ENCODE measurements at places on chromosomes 1 and 21.
A peak's percentile ranks its signal among the peaks of the same experiment; 100 is the strongest.

DNA sequence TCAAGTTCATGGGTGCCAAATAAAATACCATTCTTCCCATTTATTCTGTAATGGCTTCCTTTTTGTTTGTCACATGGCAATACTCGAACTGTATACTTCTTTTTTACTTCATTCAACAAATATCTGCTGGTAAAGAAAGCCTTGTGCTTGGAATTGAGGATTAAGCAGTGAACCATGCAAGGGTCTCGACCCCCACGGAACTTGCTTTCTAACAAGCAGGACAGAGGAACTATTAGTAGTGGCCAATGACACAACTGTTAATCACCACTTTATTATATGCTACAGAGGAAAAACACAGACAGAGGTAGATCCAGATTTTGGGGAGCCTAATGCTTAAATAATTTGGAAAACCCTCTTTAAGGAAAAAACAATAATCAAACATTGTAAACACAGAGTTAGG, 542.2 kb downstream of the DPYD start:
- no peak for DNase-seq

DNA sequence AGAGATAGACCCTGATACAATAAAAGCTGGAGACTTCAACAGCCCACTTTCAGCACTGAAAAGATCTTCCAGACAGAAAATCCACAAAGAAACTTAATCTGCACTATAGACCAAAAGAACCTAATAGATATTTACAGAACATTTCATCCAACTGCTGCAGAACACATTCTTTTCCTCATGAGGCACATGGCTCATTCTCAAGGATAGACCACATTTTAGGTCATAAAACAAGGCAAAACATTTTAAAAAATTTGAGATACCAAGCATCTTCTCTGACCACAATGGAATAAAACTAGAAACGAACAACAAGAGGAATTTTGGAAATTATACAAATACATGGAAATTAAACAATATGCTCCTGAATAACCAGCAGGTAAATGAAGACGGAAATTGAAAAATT, 15.0 kb upstream of the IL20 start:
- no peak for DNase-seq

DNA sequence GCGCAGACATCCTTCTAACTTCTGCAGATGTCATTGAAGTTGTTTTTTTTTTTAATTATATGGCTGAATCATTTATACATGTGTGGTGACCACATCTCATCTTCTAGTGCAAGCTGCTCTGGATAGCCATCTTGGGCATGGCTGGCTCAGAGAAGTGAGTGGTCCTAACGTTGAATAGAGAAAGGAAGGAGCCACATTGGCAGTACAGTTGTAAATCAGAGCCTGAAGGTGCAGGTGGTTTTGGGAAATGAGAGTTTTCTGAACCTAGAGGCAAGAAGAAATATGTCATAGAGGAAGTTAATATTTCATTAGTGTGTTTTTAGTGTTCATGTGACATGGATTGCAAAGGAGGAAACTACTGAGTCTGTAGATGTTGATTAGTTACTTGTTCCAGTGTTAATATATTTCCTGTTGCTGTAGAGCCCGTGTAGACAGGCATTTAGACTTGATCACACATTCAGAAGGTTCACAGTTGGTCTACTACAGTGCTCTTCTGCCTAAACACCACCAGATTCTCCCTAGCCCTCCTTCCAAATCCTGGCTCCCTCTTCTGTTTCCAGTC, 163.7 kb downstream of the ROR1 start:
- no peak for DNase-seq

GRCh38 chr21:15301014-15301413, 236.2 kb upstream of the NRIP1 start:
- no peak for DNase-seq

GRCh38 chr1:181592255-181592859, 109.0 kb downstream of the CACNA1E start:
- peak; percentile 64 for DNase-seq

GRCh38 chr21:29279558-29279957, 19.2 kb upstream of the BACH1 start:
- DNase-seq, result no peak

GRCh38 chr21:17491716-17492414, 21.0 kb upstream of the CXADR start:
- no peak for DNase-seq

DNA sequence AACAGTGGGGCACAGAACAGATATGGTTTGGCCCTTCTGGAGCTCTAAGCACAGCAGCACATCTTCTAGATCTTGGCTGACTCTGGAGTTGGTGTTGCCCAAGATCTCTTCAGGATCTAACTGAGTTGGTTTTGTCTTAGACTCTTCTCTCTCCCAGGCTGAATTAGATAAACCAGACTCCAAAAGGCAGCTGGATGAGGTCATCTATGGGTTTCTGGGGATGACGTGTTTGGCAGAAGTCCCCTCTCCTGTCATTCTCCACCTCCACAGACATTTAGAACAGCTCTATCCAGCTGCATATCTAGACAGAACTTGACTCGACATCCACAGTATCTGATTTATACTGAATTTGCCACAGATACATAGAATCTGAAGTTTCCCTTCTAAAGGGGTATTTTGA, 75.3 kb downstream of the ST6GALNAC5 start:
- DNase-seq, result no peak

GRCh38 chr1:24940231-24940630, 10.2 kb upstream of the RUNX3 start:
- DNase-seq, result no peak

GRCh38 chr1:58779059-58779754, 4.6 kb downstream of the JUN start:
- no peak for DNase-seq

- no peak for DNase-seq
These were observed 3.9 kb upstream of the MEF2D start for GRCh38 chr1:156504438-156504813.

GRCh38 chr1:152654110-152654509, 9.1 kb upstream of the LCE2D start:
- DNase-seq, result no peak

DNA sequence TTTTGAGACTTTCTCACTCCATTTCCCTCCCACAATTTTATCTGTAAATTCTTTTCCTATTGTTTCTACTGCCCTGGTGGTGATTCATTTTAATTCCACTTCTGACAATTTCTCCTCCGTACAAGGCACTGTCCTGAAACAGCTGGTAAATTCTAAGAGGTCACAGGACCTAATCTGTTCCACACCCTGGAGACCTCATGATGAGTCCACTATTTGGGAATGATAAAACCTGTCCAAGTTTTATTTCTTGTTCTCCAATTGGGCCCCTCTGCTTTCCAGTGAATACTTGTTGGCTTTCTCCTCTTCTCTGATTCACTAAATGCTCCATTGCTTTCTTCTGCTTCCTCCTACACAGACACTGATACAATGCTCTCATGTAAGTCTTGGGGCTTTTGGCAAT, 343.1 kb upstream of the DUSP10 start:
- DNase-seq, result no peak

DNA sequence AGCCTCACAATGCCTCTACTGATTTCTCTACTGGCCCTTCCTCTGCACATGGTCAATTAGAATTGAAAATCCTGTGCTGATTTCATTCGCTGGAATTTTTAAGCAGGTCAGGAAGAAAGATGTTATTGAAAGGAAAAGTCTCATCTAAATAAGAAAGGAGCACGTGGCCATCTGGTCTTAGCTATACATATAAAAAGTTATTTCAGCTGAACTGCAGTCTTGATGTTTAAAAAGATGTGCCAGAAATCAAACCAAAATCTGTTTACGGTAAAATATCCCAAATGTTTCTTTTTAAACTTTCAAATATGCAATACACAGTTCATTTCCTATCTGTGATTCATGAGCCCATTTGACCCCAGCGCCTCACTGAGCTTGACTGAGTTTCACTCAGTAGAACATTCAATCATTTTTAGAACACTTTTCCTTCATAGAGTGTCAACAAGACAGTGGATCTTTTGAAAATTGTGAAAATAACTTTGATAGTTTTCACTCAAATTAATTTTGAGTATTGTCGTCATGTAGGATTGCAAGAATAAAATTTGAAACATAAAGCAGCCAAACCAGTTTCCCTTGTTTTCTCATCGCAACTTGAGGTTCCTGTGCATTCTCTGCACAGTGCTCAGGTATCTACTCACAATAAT, 293.6 kb downstream of the PTPRC start:
- no peak for DNase-seq

GRCh38 chr1:155117610-155118009, 10.1 kb upstream of the EFNA1 start:
- no peak for DNase-seq

- no peak for DNase-seq
These were observed 3.5 kb upstream of the FCMR start for GRCh38 chr1:206925106-206925736.

GRCh38 chr1:99647490-99647889, 1.6 kb downstream of the PALMD start:
- DNase-seq, result no peak

DNA sequence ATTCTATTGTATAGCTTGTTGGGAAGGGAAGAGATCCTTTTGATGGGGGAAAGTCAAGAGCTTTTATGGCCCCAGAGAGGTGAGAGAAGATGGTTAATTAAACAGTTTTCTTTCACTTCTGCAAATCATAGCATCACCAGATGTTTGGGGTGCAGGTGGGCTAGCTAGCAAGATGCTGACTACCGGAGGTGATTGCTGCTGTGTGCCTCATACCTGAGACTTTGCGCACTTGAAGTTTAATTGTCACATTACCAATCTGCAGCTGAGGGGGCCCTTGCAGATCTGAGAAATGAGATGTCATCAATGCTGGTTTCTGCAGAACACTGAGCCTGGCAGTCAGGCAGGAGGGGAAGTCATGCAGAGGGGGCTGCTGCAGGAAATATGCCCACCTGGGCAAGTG, 73.9 kb downstream of the SNRPE start:
- DNase-seq, result no peak

DNA sequence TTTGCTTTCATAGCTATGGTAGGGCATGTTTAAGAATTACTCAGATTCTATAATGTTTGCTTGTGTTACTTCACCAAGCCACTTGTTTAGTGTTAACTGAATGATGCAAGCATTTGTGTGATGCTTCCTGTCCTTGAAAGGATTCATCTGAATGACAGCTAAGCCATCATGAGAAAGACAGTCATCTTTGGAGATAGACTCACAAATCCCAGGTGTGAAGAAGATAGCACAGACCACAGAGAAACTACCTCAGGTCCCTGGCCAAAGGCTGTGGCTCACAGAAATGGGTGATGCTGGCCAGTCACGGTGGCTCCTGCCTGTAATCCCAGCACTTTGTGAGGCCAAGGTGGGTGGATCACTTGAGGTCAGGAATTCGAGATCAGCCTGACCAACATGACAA, 321.4 kb downstream of the DPYD start:
- DNase-seq, result no peak

DNA sequence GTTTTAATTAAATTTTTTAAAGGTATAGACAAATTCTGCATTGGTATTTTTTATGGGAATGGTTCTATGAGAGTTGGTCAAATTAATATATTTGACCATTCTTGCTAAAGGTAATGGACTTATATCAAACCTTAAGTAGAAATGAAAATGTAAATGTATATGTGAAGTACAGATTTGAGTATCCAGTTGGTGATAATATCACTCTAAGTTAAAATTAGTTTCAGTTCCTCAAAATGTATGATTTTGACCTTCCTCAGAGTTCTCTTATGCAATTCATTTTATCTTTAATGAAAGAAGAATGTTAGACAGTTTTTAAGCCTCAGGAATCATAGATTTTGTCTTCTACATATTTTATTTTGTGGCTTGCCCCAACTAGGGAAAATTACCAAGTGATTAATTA, 1291.5 kb upstream of the B3GALT2 start:
- no peak for DNase-seq

- no peak for DNase-seq
These were observed 15.8 kb downstream of the CD2 start for GRCh38 chr1:116769994-116770393.

- no peak for DNase-seq
These were observed 202.7 kb downstream of the CAMTA1 start for GRCh38 chr1:6987940-6988339.
